Ovary (tissue), 10 donors: ENCODE measurements at places on chromosomes 7 and 10. TPM values are rescaled to one million over a fixed set of nuclear protein-coding genes. Genes with fewer than 3 reads are reported as not detected.

- H3K4me1 ChIP-seq, result no peaks in the 10 kb centered on the region
- H3K27ac ChIP-seq, result no peak overlapping the region
- no peak overlapping the region for H3K4me3 ChIP-seq
- no peaks in the 10 kb centered on the region for H3K27me3 ChIP-seq
These were observed 687.8 kb downstream of the IPMK start for GRCh38 chr10:57579926-57580325.

DNA sequence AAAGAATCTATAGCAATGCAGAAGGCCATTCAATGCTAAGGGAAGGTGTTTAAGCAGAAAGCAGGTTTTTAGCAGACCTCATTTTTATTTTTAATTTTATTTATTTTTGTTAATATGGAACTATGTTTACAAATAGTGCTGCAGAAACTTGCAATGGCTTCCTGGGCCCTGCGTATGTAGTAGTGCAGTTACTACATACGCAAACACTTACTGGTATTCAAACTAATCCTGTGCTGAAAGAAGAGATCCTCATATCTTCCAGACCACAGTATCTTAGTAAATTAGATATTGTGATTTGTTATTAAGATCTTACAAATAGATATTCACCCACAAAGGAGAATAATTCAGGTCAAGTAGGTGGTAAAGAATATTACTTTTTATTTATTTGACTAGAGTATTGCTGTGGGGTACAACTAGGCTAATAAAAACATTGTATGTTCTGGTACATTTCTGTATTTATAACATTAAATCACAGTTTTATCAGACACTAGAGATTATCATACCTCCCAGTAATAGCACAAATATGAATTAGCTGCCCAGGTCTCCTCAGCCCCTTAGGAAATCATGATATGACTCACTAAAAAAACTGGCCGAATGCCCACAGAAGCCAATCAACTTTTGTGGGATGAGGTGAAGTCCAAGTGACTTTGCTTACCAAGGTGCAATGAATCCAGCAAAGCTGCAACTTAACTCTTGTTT is 57.6 kb downstream of the RNLS start:
- H3K4me1 ChIP-seq, result no peaks in the 10 kb centered on the region
- H3K4me3 ChIP-seq, result no peak overlapping the region
- DNase-seq, result no peak
- H3K27ac ChIP-seq, result no peak overlapping the region
- H3K36me3 ChIP-seq, result no peaks in the 10 kb centered on the region

DNA sequence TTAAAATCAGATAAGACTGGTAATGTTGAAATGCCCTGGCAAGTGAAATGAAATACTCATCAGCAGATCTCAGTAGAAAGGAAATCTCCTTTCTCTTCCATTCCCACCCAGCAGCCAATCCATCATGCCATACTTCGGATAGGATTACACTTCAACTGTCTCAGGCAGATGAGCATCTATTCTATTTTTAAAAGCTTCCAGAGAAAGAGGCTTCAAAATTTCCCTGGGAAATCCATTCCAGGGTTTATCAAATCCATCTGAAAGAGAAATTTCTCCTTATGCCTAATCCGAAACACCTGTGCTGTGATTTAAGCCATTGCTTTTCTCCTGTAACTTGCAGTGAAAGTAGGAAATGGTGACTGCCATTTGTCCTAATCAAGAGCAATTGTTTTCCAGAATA is 60.4 kb upstream of the RAPGEF5 start:
- H3K27me3 ChIP-seq, result no peaks in the 10 kb centered on the region
- H3K4me1 ChIP-seq, result no peaks in the 10 kb centered on the region
- DNase-seq, result no peak
- no peak overlapping the region for H3K27ac ChIP-seq
- H3K4me3 ChIP-seq, result no peak overlapping the region

- peaks cover 4% of the 10 kb centered on the region for H3K4me1 ChIP-seq
- H3K27me3 ChIP-seq, result no peaks in the 10 kb centered on the region
- DNase-seq, result peak; percentile 25
- H3K27ac ChIP-seq, result peak overlapping the region; percentile 13
- no peaks in the 10 kb centered on the region for H3K36me3 ChIP-seq
These were observed 707 bp upstream of the C1GALT1 start for GRCh38 chr7:7181519-7182155.

DNA sequence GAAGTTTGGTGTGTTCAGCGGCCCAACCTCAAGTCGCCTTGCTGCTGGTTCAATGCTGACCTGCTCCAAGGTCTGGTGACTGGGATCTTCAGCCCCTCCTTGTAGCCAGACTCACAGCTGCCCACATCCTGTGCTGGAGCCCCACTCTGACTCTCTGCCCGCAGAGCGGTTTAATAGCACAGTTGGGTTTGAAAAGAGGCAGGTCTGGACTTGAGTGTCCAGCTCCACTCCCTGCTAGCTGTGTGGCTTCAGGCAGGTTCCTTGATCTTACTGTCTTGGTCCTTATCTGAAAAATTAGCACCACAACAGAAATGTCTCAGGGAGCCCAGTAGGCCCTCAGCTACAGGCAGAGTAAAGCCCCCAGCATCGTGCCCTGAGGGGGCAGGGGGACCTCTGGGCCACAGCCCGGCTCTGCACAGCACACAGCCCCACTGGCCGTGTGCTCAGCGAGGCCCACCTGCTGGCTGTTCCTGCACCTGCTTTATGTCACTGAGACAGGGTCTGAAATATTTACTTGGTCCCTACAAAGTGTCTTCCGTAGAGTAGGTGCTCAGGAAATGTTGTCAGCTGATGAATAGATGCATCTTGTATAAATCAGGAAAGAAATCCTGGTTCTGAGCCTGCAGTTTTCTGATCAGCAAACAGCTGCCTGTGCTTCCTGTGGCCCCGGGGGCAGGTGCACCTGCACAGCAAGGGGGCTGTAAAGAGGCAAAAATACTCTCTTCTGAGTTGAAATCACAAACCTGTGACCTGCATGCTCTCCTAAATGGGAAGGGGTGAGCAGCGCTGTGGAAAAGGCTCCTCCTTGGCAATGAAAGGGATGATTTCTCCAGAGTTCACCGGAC is 155.5 kb downstream of the SVIL start:
- H3K4me3 ChIP-seq, result no peak overlapping the region
- peaks cover 14% of the 10 kb centered on the region for H3K4me1 ChIP-seq
- no peaks in the 10 kb centered on the region for H3K27me3 ChIP-seq
- no peak overlapping the region for H3K27ac ChIP-seq
- no peak for DNase-seq

GRCh38 chr7:26379711-26380110 is 88.0 kb downstream of the SNX10 start:
- no peak overlapping the region for H3K4me3 ChIP-seq
- DNase-seq, result no peak
- peaks cover 4% of the 10 kb centered on the region for H3K27me3 ChIP-seq
- peaks cover 2% of the 10 kb centered on the region for H3K4me1 ChIP-seq
- H3K27ac ChIP-seq, result no peak overlapping the region
- no peaks in the 10 kb centered on the region for H3K36me3 ChIP-seq

GRCh38 chr10:20228729-20229128 is 412.5 kb downstream of the PLXDC2 start:
- H3K4me3 ChIP-seq, result no peak overlapping the region
- H3K27ac ChIP-seq, result no peak overlapping the region
- DNase-seq, result no peak
- no peaks in the 10 kb centered on the region for H3K4me1 ChIP-seq
- no peaks in the 10 kb centered on the region for H3K27me3 ChIP-seq
- H3K36me3 ChIP-seq, result no peaks in the 10 kb centered on the region

- H3K36me3 ChIP-seq, result no peaks in the 10 kb centered on the region
- DNase-seq, result no peak
- H3K4me1 ChIP-seq, result no peaks in the 10 kb centered on the region
- H3K27me3 ChIP-seq, result no peaks in the 10 kb centered on the region
- H3K4me3 ChIP-seq, result no peak overlapping the region
- H3K27ac ChIP-seq, result no peak overlapping the region
These were observed 372.2 kb downstream of the EXOC4 start for GRCh38 chr7:133625046-133625445.

GRCh38 chr10:132233501-132234085 is 46.8 kb downstream of the DPYSL4 start:
- H3K4me3 ChIP-seq, result no peak overlapping the region
- H3K36me3 ChIP-seq, result no peaks in the 10 kb centered on the region
- H3K4me1 ChIP-seq, result peaks cover 4% of the 10 kb centered on the region
- DNase-seq, result no peak

GRCh38 chr7:107109955-107110354 is 58.8 kb upstream of the HBP1 start:
- no peak overlapping the region for H3K4me3 ChIP-seq
- no peak for DNase-seq
- no peaks in the 10 kb centered on the region for H3K4me1 ChIP-seq
- no peaks in the 10 kb centered on the region for H3K27me3 ChIP-seq

The BMPER gene
- total RNA-seq, result 7.6 TPM
